ENCODE measurements at places on chromosomes 11 and 22. TPM values are rescaled to one million over a fixed set of nuclear protein-coding genes. Genes with fewer than 3 reads are reported as not detected.

E2F8 gene
- total RNA-seq = 0.63 TPM

OR2AG1 gene
- total RNA-seq = not detected

PKNOX2 gene
- total RNA-seq = 19.8 TPM

NECTIN1 gene
- total RNA-seq = 5.5 TPM

DAGLA gene
- total RNA-seq = 1.4 TPM

RNF214 gene
- total RNA-seq = 27.2 TPM

USP2 gene
- total RNA-seq = 3.0 TPM

All from aorta (tissue), 5 donors.